ENCODE measurements at places on chromosomes 13 and 19.

DNA sequence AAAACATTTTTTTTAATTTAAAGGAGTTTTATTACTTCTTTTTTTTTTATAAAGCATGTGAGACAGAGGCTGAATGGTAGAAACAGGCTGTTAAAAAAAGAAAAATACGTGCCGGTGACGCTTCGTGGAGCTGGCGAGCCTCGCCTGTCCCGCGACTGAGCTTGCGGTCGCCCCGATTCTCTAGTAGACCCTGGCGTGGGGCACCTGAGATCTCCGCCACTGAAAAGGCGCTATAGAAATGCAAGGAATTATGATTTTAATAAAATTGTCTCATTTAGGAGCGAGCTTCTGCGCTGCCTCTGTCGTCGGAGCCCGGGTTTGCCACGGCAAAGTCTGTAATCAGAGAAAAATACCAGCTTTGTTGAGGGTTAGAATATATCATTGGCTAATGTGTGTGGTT is 18.4 kb downstream of the NFIX start:
- no peak for DNase-seq

DNA sequence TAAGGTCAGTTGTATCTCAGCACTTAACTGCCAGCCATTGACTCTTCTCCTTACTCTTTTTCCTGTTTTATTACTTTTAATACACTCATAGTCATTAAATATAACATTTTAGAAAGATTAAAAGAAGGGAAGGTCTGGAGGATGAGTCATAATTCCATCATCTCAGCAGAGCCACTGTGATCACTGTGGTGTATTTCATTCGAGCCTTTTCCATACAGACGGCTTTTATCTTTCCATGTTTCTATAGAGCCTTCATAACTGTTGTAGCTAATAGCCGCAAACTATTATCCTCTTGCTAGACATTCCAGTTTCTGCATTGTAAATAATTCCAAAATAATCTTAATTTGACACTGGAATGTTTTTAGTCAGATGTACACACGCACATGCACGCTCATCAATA is 4.7 kb upstream of the FLT1 start:
- DNase-seq, result no peak

- no peak for DNase-seq
Measured at GRCh38 chr13:48857576-48857975, 118.1 kb upstream of the FNDC3A start.

DNA sequence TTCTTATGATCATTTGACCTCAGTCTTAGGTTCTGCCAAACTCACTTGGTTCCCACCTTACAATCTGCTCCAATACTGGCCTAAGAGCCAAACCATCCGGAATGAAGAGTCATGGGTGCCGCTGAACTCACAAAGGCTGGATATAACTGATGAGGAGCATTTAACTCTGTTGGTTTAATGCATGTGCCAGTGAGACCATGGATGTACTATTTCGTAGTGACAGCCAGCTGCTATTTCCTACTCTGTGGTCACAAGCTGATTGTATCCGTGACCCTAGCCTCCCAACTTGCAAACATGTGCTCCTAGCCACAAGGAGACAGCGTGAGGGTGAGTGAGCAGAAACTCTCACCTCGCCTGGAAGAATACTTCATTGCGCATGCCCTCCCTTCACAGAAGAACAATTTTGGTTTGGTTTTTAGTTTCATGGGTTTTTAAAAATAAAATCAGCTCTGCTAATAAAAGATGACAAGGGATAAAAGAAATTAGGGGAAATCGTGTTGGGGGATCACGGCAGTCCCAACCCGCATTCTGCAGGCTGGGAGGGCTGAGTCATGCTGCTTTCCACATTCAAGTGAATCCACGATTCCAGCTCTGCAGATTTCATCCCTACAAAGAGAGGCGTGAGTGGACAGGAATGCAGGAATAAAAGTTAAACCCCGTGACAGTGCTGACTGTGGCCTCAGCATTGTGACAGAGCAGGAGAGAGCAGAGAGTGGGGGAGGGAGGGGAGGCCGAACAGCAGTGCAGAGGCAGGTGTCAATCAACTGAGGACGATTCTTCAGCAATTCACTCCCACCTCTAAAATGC is 66.8 kb upstream of the RAP2A start:
- no peak for DNase-seq

- DNase-seq, result no peak
Measured at GRCh38 chr19:1286487-1287353, 1.0 kb downstream of the EFNA2 start.

DNA sequence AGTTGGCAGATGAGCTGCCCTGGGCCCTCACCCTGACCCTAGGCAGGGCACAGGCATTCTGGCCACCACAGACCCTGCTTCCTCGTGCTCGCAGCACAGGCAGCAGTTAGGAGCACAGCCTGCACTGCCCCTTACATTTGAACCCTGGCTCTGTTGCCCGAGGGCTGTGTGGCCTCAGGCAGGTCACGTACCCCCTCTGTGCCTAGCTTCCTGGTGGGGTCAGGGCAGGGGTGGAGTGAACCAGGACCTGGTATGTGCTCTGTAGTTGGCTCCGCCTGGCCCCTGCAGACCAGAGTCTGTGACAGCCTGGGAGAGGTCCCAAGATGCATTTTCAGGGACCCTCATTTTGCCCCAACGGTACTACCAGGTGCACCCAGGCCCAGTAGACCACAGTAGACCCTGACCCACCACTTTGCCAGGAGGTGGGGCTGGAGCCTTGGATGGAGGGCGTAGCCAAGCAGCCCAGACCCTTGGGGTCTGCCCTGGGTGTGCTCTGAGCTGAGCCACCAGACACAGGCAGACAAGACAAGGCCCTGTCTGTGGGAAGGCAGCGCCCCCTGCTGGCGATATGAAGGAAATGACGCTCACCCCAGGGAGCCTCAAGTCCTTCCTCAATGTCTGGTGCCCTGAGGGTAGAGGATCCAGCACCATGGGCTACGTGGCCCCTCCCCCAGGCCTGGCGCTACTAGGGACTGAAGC is 9.1 kb downstream of the LYL1 start:
- DNase-seq, result no peak

- no peak for DNase-seq
Measured at GRCh38 chr19:47490031-47490430, 6.0 kb upstream of the KPTN start.

GRCh38 chr13:111958612-111959395 is 108.1 kb upstream of the SOX1 start:
- no peak for DNase-seq

- no peak for DNase-seq
Measured at GRCh38 chr13:111909971-111910671, 156.8 kb upstream of the SOX1 start.

GRCh38 chr13:51058461-51059167 is 52.5 kb downstream of the C13orf42 start:
- DNase-seq, result no peak

DNA sequence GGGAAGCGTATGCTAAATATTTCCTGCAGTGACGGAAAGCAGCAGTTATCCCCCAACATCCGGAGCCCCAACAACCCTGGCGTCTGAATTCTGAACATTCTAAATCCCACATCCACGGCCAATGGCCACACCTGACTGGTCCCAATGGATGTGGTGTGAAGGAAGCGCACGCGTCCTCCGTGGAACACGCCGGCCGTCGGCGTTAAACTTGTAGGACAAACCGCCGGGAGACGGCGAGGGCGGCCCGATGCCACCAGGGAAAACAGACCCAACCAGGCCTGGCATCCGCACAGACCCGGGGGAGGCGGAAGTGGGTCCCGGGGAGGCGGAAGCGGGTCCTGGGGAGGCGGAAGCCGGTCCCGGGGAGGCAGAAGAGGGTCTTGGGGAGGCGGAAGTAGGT is 3.2 kb downstream of the SHC2 start:
- no peak for DNase-seq

DNA sequence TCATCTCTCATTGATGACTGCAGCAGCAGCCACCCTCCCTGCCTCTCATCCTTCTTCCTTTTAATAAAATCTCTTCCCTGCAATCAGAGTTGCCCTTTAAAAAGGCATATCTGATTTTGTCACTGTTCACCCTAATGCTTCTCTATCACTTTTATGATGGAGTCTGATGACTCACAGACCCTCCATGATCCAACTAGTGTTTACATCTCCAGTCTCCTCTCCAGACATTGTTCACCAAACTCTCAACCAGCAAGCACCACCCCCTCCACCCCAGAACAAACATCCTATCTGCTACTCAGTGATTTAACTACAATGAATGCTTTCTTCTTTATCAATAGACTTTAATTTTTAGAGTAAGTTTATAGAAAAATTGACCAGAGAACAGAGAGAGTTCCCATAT is 59.5 kb downstream of the TNFSF11 start:
- no peak for DNase-seq

DNA sequence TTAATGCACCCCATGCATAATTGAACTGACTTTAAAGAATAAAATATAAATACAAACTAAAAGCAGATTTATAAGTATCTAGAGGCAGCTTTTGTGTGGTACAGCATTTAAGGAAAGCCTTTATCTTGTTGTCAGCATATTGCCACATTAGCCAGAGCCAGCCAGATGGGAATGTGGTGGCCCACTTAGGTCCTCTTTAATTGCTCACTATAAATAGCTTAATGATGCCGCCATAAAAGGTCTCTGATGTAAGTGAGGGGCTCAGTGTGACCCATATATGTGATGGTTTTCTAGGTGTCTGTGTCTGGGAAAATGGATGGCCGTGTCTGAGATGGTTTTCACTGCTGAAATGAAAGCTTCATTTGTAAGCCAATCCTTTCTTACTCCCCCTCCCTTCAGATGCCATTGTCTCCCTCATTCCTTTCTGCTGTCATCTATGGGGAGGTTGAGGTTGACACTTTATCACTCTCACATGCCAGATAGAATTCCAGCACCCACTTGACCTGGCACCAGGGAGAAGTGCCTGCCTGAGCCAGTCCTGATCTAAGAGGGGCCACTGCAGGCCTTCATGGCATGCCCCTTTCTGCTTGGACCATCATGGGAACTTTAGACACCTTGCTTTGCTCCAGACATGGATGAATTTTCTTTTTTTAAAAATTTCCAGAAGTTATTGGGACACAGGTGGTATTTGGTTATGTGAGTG is 135.3 kb downstream of the MTUS2 start:
- no peak for DNase-seq

- DNase-seq, result no peak
Measured at GRCh38 chr19:2608602-2608922, 93.9 kb downstream of the GNG7 start.

- DNase-seq, result no peak
Measured at GRCh38 chr13:88005188-88005587, 334.0 kb downstream of the SLITRK5 start.

- DNase-seq, result no peak
Measured at GRCh38 chr13:95463531-95463930, 89.0 kb upstream of the CLDN10 start.

GRCh38 chr19:38662537-38663155 is 15.2 kb downstream of the ACTN4 start:
- DNase-seq, result no peak

Measured in stimulated activated CD8-positive, alpha-beta memory T cell treated with anti-CD3 and anti-CD28 coated beads, Interleukin-7, amount 100 ng/mL, for 48 hours (primary cell).